ENCODE measurements at places on chromosomes 4 and X. TPM values are rescaled to one million over a fixed set of nuclear protein-coding genes. Genes with fewer than 3 reads are reported as not detected.

DNA sequence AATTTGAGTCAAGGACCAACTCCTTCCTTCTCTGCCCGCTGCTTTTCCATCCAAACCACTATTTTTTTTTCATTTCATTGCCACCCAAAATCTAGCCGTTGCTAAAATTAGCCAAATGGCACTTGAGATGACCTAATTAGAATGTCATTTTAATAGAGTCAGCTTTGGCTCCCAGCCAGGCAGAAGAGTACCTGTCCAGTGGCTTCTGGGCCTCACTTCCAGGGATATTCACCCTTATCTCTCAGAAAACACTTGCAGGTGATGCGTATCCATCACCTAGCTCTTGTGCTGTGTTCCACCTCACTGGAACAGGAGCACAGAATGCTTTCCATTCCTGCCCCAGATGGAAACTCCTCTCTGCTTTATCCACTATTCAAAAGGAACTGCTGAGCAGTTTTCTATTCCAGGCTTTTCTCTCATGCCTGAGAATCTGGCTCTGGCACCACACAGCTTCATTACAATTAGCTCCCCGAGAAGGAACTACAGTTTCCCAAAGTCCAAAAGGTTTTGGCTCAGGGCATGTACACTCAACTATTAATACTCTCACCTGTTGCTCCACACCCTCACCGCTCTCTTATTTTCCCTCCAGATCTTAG is 18.5 kb downstream of the MAGEA9B start:
- no peak for DNase-seq
- H3K27me3 ChIP-seq: no peaks in the 10 kb centered on the region
- no peaks in the 10 kb centered on the region for H3K36me3 ChIP-seq
- no peaks in the 10 kb centered on the region for H3K4me1 ChIP-seq
- H3K4me3 ChIP-seq: no peak overlapping the region

GRCh38 chr4:113757486-113757885 is 4.1 kb downstream of the CAMK2D start:
- no peaks in the 10 kb centered on the region for H3K27me3 ChIP-seq
- H3K4me1 ChIP-seq: peaks cover 13% of the 10 kb centered on the region
- H3K4me3 ChIP-seq: no peak overlapping the region
- no peaks in the 10 kb centered on the region for H3K36me3 ChIP-seq

DNA sequence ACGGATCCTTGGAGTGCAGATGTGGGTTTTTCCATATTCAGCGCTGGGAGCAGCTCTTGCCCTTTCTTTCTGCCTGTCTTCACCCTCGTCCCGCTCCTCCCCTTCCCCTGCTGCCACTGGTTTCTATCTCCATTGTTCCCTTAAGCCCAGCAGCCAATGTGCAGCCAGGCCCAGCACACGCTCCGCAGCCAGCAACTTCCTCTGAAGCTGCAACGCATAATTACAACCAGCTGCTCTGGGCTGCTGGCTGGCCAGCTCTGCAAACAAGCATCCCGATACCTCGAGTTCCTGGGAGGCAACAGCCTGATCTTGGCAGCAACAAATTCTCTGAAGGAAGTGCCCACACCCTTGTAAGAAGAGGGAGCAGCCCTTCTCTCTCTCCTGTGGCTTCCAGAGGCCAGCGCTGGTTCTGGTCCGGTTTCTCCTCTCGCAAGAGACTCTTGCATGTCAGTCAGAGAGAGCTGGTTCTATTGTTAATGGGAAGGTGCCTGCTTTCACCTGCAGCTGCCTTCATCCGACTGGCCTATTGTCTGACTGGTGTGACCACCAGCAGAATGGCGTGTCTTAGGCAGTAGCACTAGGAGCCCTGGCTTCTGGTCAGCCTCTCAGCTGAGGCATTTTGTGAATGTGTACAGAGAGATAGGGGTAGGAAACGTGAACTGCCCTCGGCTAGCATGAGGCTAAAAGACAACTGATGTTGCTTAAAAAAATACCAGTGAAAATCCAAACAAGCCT is 83.8 kb upstream of the MAML3 start:
- peak overlapping the region; percentile 19 for H3K4me3 ChIP-seq
- no peaks in the 10 kb centered on the region for H3K27me3 ChIP-seq
- peaks cover 33% of the 10 kb centered on the region for H3K4me1 ChIP-seq
- H3K36me3 ChIP-seq: no peaks in the 10 kb centered on the region
- H3K27ac ChIP-seq: peak overlapping the region; percentile 84

- DNase-seq: no peak
- H3K27ac ChIP-seq: no peak overlapping the region
- peaks cover 5% of the 10 kb centered on the region for H3K4me1 ChIP-seq
- no peaks in the 10 kb centered on the region for H3K36me3 ChIP-seq
- no peaks in the 10 kb centered on the region for H3K27me3 ChIP-seq
- no peak overlapping the region for H3K4me3 ChIP-seq
Observed at GRCh38 chr4:150178161-150178560, 99.9 kb downstream of the DCLK2 start.

GRCh38 chrX:154598656-154599055 is 13.7 kb downstream of the CTAG1A start:
- no peak overlapping the region for H3K4me3 ChIP-seq
- H3K27ac ChIP-seq: no peak overlapping the region
- no peaks in the 10 kb centered on the region for H3K27me3 ChIP-seq

GRCh38 chr4:33850371-33850902 is 2393.9 kb downstream of the ARAP2 start:
- DNase-seq: no peak
- H3K4me1 ChIP-seq: no peaks in the 10 kb centered on the region
- H3K27ac ChIP-seq: no peak overlapping the region
- no peaks in the 10 kb centered on the region for H3K27me3 ChIP-seq
- no peaks in the 10 kb centered on the region for H3K36me3 ChIP-seq

DNA sequence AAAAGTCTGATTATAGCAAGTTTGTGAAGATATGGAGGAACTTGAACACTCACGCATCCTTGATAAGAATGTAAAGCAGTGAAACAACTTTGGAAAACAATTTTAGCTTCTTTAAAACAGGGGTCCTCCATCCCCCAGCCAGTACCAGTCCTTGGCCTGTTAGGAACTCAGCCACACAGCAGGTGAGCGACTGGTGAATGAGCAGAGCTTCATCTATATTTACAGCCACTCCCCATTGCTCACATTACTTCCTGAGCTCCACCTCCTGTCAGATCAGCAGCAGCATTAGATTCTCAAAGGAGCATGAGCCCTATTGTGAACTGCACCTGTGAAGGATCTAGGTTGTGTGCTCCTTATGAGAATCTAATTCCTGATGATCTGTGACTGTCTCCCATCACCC is 530.3 kb upstream of the PRKX start:
- H3K4me3 ChIP-seq: no peak overlapping the region
- no peaks in the 10 kb centered on the region for H3K4me1 ChIP-seq
- no peaks in the 10 kb centered on the region for H3K27me3 ChIP-seq
- no peaks in the 10 kb centered on the region for H3K36me3 ChIP-seq
- no peak for DNase-seq

GRCh38 chrX:44002567-44002966 is 29.4 kb upstream of the NDP start:
- no peak for DNase-seq
- H3K36me3 ChIP-seq: no peaks in the 10 kb centered on the region
- no peak overlapping the region for H3K4me3 ChIP-seq

GRCh38 chrX:66004928-66005829 is 34.7 kb downstream of the VSIG4 start:
- no peaks in the 10 kb centered on the region for H3K36me3 ChIP-seq
- no peaks in the 10 kb centered on the region for H3K27me3 ChIP-seq
- H3K27ac ChIP-seq: no peak overlapping the region
- DNase-seq: no peak

- no peak overlapping the region for H3K4me3 ChIP-seq
- H3K27me3 ChIP-seq: no peaks in the 10 kb centered on the region
- peaks cover 4% of the 10 kb centered on the region for H3K4me1 ChIP-seq
- DNase-seq: no peak
- no peak overlapping the region for H3K27ac ChIP-seq
- no peaks in the 10 kb centered on the region for H3K36me3 ChIP-seq
Observed at GRCh38 chr4:76017056-76017686, 6.1 kb downstream of the CXCL10 start.

DNA sequence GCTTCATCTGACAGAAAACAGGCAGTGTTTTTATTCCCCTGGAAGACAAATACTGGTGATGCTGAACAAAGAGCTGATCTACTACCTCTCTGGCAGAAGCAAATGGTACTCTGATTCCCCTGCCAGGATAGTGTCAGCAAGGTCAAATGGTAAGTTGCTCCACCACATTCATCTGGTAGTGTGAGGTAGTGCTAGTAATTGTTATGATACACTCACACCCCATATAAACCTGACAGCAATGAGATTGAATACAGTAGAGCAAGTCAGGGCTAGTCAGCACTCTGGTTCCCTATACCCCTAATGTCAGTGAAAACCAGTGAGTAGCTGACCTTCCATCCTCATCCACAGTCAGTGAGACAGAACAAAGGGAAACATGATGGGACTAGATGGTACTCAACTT is 3.4 kb upstream of the SPIN4 start:
- no peaks in the 10 kb centered on the region for H3K36me3 ChIP-seq
- H3K4me3 ChIP-seq: no peak overlapping the region

GRCh38 chrX:7889135-7889534 is 38.1 kb downstream of the PNPLA4 start:
- no peak for DNase-seq
- no peaks in the 10 kb centered on the region for H3K4me1 ChIP-seq
- no peak overlapping the region for H3K4me3 ChIP-seq
- H3K27me3 ChIP-seq: no peaks in the 10 kb centered on the region

DNA sequence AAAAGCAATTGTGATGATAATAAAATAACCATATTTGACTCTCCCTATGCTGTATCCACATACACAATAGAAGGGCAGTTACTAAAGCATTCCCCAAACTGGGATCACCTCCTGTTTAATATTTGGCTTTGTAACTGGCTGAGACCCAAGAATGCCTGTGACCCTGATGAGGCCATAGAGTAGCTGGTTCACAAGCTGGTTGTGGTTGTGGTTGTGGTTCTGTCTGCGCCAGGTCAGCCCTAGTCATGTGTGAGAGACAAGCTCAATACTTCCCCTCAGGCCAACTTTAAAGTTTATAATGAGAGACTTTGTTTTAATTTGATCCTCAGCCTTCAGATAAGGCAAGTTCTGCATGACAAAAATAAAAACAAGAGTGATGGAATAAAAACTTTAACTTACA is 209.9 kb downstream of the PARM1 start:
- no peak overlapping the region for H3K4me3 ChIP-seq
- H3K27me3 ChIP-seq: no peaks in the 10 kb centered on the region
- no peak overlapping the region for H3K27ac ChIP-seq
- H3K4me1 ChIP-seq: no peaks in the 10 kb centered on the region
- no peaks in the 10 kb centered on the region for H3K36me3 ChIP-seq

GRCh38 chr4:89609756-89610155 is 227.2 kb downstream of the SNCA start:
- no peak for DNase-seq
- H3K4me1 ChIP-seq: no peaks in the 10 kb centered on the region
- H3K27me3 ChIP-seq: no peaks in the 10 kb centered on the region
- no peak overlapping the region for H3K27ac ChIP-seq
- H3K36me3 ChIP-seq: no peaks in the 10 kb centered on the region
- no peak overlapping the region for H3K4me3 ChIP-seq

DNA sequence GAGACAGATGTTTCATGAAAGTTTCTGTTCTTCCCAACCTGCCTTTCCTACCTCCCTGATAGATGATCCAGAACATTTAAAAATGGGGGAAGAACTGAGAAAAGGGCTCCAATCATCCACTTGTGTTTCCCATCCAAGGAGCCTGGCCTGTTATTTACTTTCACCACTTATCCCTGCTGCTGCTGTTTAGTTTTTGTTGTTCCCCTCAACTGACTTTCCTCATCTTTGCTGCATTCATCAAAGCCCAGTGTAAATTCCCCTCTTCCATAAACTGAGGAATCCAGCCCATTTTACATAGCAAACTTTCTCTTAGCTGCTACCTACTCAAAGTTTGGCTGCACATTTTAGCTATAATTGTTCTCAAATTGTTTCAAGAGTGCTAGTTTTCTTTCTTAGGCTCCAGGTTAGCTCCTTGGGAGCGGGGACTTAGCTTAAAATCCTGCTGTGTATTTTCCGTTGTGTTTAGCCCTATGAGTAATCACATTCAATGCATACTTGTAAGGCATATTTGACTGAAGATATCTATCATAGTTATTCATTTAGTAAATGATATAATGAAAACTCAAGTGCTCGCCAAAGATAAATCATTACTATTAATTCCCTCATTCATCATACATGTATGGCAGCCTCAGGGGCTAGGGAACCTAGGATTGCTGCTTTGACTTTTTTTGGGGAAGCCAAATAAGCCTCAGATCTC is 1.4 kb upstream of the PTPN13 start:
- no peak overlapping the region for H3K4me3 ChIP-seq
- H3K4me1 ChIP-seq: peaks cover 30% of the 10 kb centered on the region
- H3K27me3 ChIP-seq: no peaks in the 10 kb centered on the region
- no peak for DNase-seq
- H3K27ac ChIP-seq: peak overlapping the region; percentile 94

DNA sequence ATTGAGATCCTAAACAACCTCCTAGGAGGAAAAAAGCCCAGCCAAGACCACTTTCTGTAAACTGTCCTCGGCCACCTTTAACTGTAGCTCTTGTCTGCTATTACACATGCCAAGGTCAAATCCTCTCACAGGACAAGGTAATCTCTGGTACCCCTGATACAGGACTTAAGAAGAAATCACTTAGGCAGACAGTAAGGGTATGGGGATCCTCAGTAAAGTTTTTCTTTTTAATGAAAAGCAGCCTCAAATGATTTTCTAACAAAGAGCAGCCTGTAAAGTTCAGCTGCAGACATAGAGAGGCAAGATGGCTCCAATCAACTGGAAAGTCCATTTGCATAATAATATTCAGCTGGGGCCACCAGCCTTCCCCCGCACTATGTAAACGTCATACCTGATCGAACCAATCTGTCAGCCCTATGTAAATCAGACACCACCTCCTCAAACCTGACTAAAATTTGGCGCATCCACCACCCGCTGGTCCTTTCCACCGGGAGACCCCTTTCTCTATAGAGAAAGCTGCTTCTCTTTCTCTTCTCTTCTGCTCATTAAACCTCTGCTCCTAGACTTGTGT is 14.6 kb upstream of the MPP1 start:
- no peaks in the 10 kb centered on the region for H3K27me3 ChIP-seq
- H3K4me3 ChIP-seq: no peak overlapping the region
- no peak for DNase-seq
- no peaks in the 10 kb centered on the region for H3K4me1 ChIP-seq
- no peaks in the 10 kb centered on the region for H3K36me3 ChIP-seq

DNA sequence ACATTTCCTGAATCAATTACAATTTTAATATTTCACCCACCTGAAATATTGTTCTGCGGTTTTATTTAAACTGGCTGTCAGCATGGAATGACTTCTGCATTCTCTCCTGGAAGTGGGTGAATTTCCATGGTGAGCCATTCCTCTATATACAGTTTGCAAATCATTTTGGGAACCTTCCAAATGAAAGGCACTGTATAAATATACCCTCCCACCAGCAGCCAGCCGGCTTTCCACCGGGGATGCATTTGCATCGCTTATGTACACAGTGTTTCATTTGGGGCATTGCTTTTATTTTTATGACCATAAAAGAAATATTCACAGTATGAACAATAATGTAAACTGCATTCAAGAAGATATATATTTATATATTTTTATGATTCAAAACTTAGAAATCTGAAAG is 4.7 kb upstream of the IL1RAPL1 start:
- H3K4me1 ChIP-seq: no peaks in the 10 kb centered on the region
- H3K27ac ChIP-seq: no peak overlapping the region
- no peaks in the 10 kb centered on the region for H3K36me3 ChIP-seq
- H3K4me3 ChIP-seq: no peak overlapping the region
- no peaks in the 10 kb centered on the region for H3K27me3 ChIP-seq

- no peak for DNase-seq
- peaks cover 5% of the 10 kb centered on the region for H3K4me1 ChIP-seq
Observed at GRCh38 chr4:54902271-54902670, 223.1 kb downstream of the KDR start.

TMEM47 gene
- 11.6 TPM for total RNA-seq

DUX4 gene
- total RNA-seq: not detected

PTCHD1 gene
- total RNA-seq: 0.32 TPM

RNF212 gene
- 2.4 TPM for total RNA-seq

CCNI gene
- 191 TPM for total RNA-seq

CLCN5 gene
- total RNA-seq: 12.7 TPM

HERC6 gene
- total RNA-seq: 3.1 TPM

CNKSR2 gene
- 1.5 TPM for total RNA-seq

CD38 gene
- total RNA-seq: 0.40 TPM

F8A3 gene
- 24.3 TPM for total RNA-seq
